ENCODE measurements at places on chromosomes 6 and 20. TPM values are rescaled to one million over a fixed set of nuclear protein-coding genes. Genes with fewer than 3 reads are reported as not detected.

Gene SFTA2
- total RNA-seq, result not detected

Gene KHDRBS2
- total RNA-seq, result 0.36 TPM

Gene AKAP12
- total RNA-seq, result 246 TPM

DNA sequence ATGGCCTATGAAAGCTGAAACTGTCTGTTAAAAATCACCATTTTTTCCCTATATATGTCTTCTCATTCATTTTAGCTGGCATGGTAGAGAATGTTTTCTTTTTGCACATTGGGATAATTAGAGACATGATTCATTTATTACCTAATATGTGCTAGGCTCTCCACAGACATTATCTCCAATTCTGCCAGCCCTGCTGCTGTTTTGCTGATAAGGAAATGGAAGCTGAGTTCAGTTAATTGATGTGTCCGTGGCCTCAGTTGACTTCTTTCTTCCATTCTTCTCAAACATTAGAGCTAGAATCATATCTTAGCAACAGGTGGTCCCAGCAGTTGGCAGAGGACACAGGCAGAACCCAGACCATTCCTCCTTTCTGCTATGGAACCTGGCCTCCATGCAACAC, 644.1 kb upstream of the CITED2 start:
- H3K36me3 ChIP-seq, result no peaks in the 10 kb centered on the region
- no peak overlapping the region for H3K4me3 ChIP-seq
- no peaks in the 10 kb centered on the region for H3K4me1 ChIP-seq
- DNase-seq, result no peak
- no peak overlapping the region for H3K27ac ChIP-seq

DNA sequence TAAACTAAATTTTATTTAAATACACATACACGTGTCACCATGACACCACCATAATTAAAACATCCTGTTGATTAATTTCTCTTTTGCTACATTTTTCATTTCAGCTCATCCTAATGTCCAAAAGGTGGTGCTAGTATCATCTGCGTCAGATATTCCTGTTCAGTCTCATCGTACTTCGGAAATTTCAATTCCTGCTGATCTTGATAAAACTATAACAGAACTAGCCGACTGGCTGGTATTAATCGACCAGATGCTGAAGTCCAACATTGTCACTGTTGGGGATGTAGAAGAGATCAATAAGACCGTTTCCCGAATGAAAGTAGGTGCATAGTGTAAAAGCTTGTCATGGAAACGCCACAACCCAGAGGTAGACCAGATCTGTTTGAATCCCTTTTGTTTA, 263.4 kb downstream of the UTRN start:
- H3K27ac ChIP-seq, result no peak overlapping the region
- no peaks in the 10 kb centered on the region for H3K4me1 ChIP-seq
- no peak for DNase-seq
- H3K36me3 ChIP-seq, result no peaks in the 10 kb centered on the region
- no peak overlapping the region for H3K4me3 ChIP-seq

GRCh38 chr6:89323511-89323971, 8.4 kb upstream of the GABRR2 start:
- H3K4me3 ChIP-seq, result no peak overlapping the region
- no peaks in the 10 kb centered on the region for H3K27me3 ChIP-seq
- no peaks in the 10 kb centered on the region for H3K4me1 ChIP-seq
- no peaks in the 10 kb centered on the region for H3K36me3 ChIP-seq

GRCh38 chr6:5967594-5967993, 39.1 kb downstream of the NRN1 start:
- H3K27ac ChIP-seq, result no peak overlapping the region
- H3K36me3 ChIP-seq, result no peaks in the 10 kb centered on the region
- no peak for DNase-seq
- no peaks in the 10 kb centered on the region for H3K4me1 ChIP-seq
- no peak overlapping the region for H3K4me3 ChIP-seq
- no peaks in the 10 kb centered on the region for H3K27me3 ChIP-seq

- H3K27ac ChIP-seq, result no peak overlapping the region
- H3K4me1 ChIP-seq, result no peaks in the 10 kb centered on the region
- no peaks in the 10 kb centered on the region for H3K36me3 ChIP-seq
- DNase-seq, result no peak
These were observed 103.7 kb upstream of the TMEM170B start for GRCh38 chr6:11433860-11434259.

- H3K27me3 ChIP-seq, result no peaks in the 10 kb centered on the region
- H3K36me3 ChIP-seq, result no peaks in the 10 kb centered on the region
- no peak overlapping the region for H3K27ac ChIP-seq
- H3K4me1 ChIP-seq, result no peaks in the 10 kb centered on the region
- no peak for DNase-seq
- no peak overlapping the region for H3K4me3 ChIP-seq
These were observed 16.3 kb downstream of the PRND start for GRCh38 chr20:4737857-4738627.

DNA sequence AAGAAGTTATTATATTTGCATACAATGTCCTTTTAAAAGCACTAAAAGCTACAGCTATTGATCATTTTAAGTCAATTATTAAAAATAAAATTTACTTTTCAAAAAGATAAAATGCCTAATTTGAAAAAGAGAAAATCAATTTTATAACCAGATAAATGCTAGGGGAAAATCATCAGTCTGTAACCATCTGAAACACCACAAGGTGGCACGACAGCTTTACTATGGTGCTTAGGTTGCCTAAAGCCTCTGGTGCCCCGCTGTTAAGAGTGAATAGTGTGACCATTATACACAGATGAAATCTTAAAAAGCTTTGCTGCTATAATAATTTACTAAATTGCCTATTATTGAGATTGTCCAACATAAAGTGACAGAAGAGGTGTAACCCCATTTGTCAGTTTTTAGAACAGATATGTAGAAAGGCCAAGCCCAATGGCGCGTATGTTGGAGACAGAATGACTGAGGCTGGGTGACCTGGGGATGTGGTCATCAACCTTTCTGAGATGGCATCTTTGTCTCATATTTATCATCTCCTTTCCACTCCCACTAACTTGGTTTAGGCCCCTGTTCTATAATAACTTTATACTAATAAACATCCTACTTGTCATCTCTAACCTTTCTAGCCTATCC, 100.8 kb downstream of the MOXD1 start:
- no peaks in the 10 kb centered on the region for H3K4me1 ChIP-seq
- H3K27ac ChIP-seq, result no peak overlapping the region
- no peaks in the 10 kb centered on the region for H3K27me3 ChIP-seq
- no peak overlapping the region for H3K4me3 ChIP-seq

DNA sequence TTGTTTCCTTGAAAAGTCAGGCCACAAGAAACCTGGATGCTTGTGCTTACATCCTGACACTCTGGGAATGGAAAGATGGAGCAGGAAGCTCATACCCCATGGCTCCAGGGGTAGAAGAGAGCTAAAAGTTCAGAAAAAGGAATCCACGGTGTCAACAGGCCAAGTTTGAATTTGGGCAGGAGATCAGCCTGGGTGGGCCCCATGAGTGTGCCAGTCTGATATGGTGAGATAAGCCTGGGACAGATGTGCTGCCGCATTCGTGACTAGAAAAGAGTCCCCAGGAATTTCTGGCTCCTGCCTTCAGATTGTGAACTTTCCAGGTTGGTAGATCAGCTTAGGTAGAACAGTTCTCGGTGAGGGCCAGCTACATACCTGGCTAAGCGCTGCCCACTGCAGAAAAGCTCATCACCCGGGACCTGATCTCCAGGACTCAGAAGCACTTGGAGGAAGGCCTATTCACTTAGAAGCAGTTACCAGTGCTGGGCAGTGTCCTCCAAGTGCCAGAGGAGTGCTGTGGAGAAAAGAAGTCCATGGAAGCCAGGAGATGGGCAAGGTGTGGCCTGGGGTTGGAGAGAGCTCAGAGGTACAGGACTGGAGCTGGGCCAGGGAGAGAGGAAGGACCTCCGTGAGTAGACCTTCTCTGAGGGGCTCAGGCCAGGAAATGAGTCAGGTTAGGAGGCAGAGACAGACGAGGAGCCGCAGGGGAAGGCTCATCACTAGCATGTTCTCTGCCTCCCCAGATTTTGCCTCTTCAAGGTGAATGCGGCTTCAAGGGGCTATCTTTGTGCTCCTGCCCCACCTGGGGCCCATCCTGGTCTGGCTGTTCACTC, at the start of gene TSPO2:
TSPO2 (plus strand) TSS at position 242 of the 830 bp plus-strand sequence; CDS start at position 761, 519 bp downstream.
- H3K27me3 ChIP-seq, result no peaks in the 10 kb centered on the region
- no peak for DNase-seq
- H3K4me1 ChIP-seq, result no peaks in the 10 kb centered on the region
- no peak within 1 kb of the TSS for H3K4me3 ChIP-seq

GRCh38 chr6:46323312-46323965, 152.7 kb upstream of the ENPP5 start:
- H3K36me3 ChIP-seq, result no peaks in the 10 kb centered on the region
- H3K27ac ChIP-seq, result peak overlapping the region; percentile 5
- H3K27me3 ChIP-seq, result no peaks in the 10 kb centered on the region
- no peak overlapping the region for H3K4me3 ChIP-seq
- peaks cover 31% of the 10 kb centered on the region for H3K4me1 ChIP-seq

Measured in ovary (tissue), 10 donors.